ENCODE measurements at places on chromosomes 12 and 14. TPM values are rescaled to one million over a fixed set of nuclear protein-coding genes. Genes with fewer than 3 reads are reported as not detected.

- DNase-seq = no peak
These were observed 554.3 kb upstream of the MIS18BP1 start for GRCh38 chr14:45807178-45807899.

GRCh38 chr12:104121001-104121400, 17.0 kb downstream of the NFYB start:
- DNase-seq = no peak

GRCh38 chr14:96698960-96699539, 98.1 kb upstream of the VRK1 start:
- DNase-seq = no peak

GRCh38 chr14:54348001-54348611, 48.7 kb upstream of the CDKN3 start:
- DNase-seq = no peak

- DNase-seq = no peak
These were observed 61.0 kb downstream of the KIAA0586 start for GRCh38 chr14:58488550-58488949.

GRCh38 chr12:31323391-31324115, 2.4 kb downstream of the SINHCAF start:
- DNase-seq = peak; percentile 88

AICDA gene
- polyA plus RNA-seq = not detected

DNA sequence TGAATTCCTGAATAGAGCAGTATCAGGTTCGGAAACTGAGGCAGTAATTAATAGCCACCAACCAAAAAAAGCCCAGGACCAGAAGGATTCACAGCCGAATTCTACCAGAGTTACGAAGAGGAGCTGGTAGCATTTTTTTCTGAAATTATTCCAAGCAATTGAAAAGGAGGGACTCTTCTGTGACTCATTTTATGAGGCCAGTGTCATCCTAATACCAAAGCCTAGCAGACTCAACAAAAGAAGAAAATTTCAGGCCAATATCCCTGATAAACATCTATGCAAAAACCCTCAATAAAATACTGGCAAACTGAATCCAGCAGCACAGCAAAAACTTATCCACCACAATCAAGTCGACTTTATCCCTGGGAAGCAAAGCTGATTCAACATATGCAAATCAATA, 202.3 kb upstream of the SLC16A7 start:
- no peak for DNase-seq

- DNase-seq = no peak
These were observed 62.2 kb upstream of the OR4E1 start for GRCh38 chr14:21735639-21736307.

GRCh38 chr12:117045160-117046010, 53.8 kb downstream of the TESC start:
- no peak for DNase-seq

- peak; percentile 62 for DNase-seq
These were observed 7.6 kb downstream of the ISCA2 start for GRCh38 chr14:74501135-74501614.

- no peak for DNase-seq
These were observed 49.1 kb downstream of the BTG1 start for GRCh38 chr12:92096346-92097136.

DNA sequence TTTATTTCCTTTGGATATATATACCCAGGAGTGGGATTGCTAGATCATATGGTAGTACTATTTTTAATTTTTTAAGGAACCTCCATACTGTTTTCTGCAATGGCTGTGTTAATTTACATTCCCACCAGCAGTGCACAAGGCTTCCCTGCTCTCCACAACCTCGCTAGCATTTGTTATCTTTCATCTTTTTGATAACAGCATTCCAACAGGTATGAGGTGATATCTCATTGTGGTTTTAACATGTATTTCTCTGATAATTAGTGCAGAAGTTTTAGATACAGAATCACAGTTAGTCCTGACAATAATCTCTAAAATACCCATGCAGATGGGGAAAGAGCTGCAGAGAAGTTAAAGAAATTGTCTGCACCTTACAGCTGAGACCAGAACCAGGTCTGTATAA, 35.5 kb upstream of the BCL2L14 start:
- DNase-seq = no peak

PLEKHA5 gene
- 40.5 TPM for polyA plus RNA-seq

GRCh38 chr14:76391981-76392690, 16.2 kb downstream of the ESRRB start:
- DNase-seq = no peak

DCN gene
- 2,019 TPM for polyA plus RNA-seq

- DNase-seq = no peak
These were observed 10.5 kb upstream of the BTG1 start for GRCh38 chr12:92156139-92156538.

ARHGEF25 gene
- 46.5 TPM for polyA plus RNA-seq

DNA sequence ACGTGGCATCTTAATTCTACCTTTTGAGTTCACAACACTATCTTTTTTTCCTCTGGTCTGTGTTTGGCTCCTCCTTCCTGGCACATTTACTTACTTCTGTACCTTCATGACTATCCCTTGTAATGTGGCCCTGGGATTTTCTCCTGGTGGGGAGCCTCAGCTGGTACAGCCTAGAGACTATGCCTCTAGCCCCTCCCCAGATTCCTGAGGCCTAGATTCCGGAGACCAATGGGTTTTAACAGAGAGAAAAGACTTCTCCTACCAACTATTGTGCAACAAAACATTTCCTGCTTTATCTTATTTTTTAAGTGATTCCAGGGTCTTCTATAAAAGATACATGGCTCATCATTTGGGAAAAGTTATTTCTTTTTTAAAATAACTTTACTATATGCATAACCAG, 216.2 kb upstream of the KRR1 start:
- no peak for DNase-seq

DNA sequence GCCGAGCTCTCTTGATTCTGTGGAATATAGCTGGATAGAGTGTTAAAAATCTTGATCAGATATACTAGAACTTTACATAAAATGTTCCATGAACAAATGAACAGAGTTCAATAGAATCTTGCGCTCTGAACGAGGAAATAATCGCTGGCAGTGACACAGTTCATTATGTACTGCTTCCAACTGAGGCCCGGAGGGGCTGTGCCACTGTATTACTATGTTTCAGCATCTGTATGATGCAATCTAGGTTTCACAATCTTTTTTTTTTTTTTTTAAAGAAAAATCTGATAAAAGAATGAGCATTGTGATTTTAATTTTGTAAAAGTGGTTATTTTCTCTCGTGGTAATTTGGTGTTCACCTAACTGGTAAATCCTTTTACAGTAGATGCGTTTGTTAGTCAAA, 77.2 kb downstream of the FERMT2 start:
- peak; percentile 70 for DNase-seq

TPH2 gene
- polyA plus RNA-seq = 0.52 TPM
